ENCODE measurements at places on chromosomes 12 and 14. TPM values are rescaled to one million over a fixed set of nuclear protein-coding genes. Genes with fewer than 3 reads are reported as not detected.
A peak's percentile ranks its signal among the peaks of the same experiment; 100 is the strongest.

DNA sequence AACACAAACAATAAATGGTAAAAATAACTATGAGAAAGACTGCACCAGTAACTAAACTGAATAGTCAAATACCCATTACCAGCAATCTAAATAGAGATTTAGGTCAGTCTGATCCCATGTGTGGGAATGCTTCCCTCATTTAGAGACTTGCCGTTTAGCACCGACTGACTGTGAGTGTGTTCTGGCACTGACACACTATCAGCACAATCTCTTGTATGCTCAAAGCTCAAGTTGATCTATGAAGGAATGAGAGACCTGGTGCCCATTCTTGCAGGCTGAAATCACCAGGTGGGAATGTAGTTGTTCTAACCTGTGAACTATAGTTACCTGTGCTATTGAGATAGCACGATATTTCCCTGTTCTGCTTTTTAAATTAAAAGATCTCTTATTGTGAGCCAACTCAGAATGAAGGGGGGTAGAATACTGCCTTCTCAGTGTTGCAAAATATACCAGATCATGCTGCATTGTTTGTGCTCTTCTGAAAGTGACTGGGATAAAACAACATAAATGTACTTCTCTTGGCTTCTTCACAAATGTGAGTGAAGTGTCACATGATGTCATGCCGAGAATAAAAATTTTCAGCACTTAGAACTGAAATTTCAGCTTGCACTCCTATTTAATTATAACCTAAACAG, 99.6 kb downstream of the LIN7A start:
- no peaks in the 10 kb centered on the region for H3K27me3 ChIP-seq
- no peak overlapping the region for H3K27ac ChIP-seq
- H3K36me3 ChIP-seq, result no peaks in the 10 kb centered on the region
- no peak overlapping the region for H3K4me3 ChIP-seq
- H3K4me1 ChIP-seq, result no peaks in the 10 kb centered on the region
- no peak for DNase-seq

The GPR84 gene
- total RNA-seq, result 3.8 TPM

The GLT1D1 gene
- not detected for total RNA-seq

The SCNN1A gene
- total RNA-seq, result 0.29 TPM

DNA sequence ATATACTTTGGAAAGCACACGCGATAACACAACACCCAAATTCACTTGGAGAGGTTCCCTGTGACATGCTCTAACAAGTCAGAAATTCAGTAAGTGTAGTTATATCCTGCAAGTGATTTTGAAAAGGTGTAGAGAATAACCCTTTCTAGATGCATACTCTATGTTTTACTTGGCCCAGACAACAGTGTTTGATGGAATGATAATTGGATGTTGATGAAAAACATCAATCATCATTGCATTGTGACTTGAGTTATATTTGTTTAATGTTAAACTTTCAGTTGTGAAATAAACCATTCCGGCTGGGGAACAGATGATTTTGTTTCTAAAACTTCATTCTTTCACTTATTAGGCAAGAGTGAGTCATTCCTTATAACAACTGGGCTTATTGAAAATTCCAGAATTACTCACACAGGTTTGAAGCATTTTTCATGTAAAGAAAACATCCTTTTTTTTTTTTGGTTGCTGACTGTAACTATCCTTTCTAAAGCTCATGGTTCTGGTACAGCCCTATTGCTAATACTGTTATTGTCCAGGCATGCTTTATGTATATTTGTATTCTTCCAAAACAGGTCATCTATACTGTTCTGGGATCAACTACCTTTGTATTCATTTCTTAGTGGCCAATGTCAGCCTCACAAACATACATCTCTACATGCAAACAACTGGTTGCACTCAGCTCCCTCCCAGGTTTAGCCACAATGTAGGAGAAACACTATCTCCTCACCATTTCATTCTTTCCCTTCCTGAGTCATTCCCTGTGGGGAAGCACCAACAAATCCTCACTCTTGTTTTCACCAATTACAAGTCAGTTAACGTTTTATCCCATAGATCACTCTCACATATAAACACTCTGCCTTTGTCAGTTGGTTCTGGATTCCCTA, 121.2 kb upstream of the LRIG3 start:
- H3K27me3 ChIP-seq, result no peaks in the 10 kb centered on the region
- no peaks in the 10 kb centered on the region for H3K36me3 ChIP-seq
- no peaks in the 10 kb centered on the region for H3K4me1 ChIP-seq
- H3K27ac ChIP-seq, result no peak overlapping the region

The RIPK3 gene
- total RNA-seq, result 11.0 TPM

- peaks cover 4% of the 10 kb centered on the region for H3K27me3 ChIP-seq
- H3K4me3 ChIP-seq, result no peak overlapping the region
- H3K4me1 ChIP-seq, result no peaks in the 10 kb centered on the region
- H3K27ac ChIP-seq, result no peak overlapping the region
Measured at GRCh38 chr14:59022144-59022543, 166.3 kb upstream of the DAAM1 start.

GRCh38 chr14:75454963-75455546, 27.2 kb downstream of the JDP2 start:
- no peaks in the 10 kb centered on the region for H3K36me3 ChIP-seq
- peaks cover 5% of the 10 kb centered on the region for H3K4me1 ChIP-seq
- no peak overlapping the region for H3K27ac ChIP-seq
- no peak for DNase-seq

The ZC2HC1C gene
- total RNA-seq, result 1.2 TPM

The C1R gene
- 6.4 TPM for total RNA-seq

DNA sequence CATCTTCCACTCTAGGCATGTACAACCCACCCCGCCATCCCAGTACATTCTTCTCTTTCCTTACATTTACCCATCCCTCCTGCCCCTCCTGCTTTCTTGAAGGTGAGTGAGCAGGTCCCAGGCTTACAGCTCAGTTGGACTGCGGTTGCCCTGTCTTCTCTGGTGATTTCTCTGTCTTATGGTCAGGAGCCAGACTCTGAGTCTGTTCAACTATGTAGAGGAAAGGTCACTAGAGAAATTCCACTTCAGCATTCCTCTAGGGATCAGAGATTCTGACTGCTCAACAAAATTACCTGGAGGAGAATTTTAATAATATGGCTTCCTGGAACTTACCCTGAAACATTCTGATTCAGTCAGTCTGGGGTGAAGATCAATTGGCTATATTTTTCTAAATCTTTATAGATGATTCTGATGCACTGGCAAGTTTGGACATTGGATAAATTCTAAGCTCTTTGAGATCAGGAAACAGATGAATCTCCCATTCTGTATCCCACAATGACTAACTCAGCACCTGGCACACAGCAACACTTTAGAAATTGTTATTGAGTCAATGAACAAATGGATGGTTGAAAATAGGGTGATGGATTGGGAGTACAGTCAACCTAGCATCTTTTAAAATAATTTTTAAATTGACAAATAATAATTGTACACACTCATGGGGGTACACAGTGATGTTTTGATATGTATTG, 128.6 kb upstream of the HIF1A start:
- H3K4me1 ChIP-seq, result peaks cover 100% of the 10 kb centered on the region
- H3K27ac ChIP-seq, result peak overlapping the region; percentile 36
- no peak overlapping the region for H3K4me3 ChIP-seq
- DNase-seq, result no peak
- H3K27me3 ChIP-seq, result no peaks in the 10 kb centered on the region

GRCh38 chr12:54273981-54274380, 5.9 kb downstream of the CBX5 start:
- peaks cover 4% of the 10 kb centered on the region for H3K36me3 ChIP-seq
- H3K4me1 ChIP-seq, result peaks cover 93% of the 10 kb centered on the region
- peak overlapping the region; percentile 69 for H3K27ac ChIP-seq
- no peak for DNase-seq

The LTBR gene
- 1.3 TPM for total RNA-seq

The PNN gene
- 102 TPM for total RNA-seq

GRCh38 chr14:96649327-96649601, 147.1 kb downstream of the PAPOLA start:
- DNase-seq, result no peak
- H3K4me1 ChIP-seq, result no peaks in the 10 kb centered on the region
- no peak overlapping the region for H3K4me3 ChIP-seq
- peaks cover 2% of the 10 kb centered on the region for H3K36me3 ChIP-seq
- no peak overlapping the region for H3K27ac ChIP-seq
